Activated CD4-positive, alpha-beta memory T cell treated with anti-CD3 and anti-CD28 coated beads, Interleukin-2, amount 10 ng/mL, durations not matched to agents 7 days and 5 days (primary cell): ENCODE measurements at places on chromosomes 13 and 19.

GRCh38 chr13:94162289-94162688 lies 317.2 kb downstream of the DCT start:
- DNase-seq, result no peak

DNA sequence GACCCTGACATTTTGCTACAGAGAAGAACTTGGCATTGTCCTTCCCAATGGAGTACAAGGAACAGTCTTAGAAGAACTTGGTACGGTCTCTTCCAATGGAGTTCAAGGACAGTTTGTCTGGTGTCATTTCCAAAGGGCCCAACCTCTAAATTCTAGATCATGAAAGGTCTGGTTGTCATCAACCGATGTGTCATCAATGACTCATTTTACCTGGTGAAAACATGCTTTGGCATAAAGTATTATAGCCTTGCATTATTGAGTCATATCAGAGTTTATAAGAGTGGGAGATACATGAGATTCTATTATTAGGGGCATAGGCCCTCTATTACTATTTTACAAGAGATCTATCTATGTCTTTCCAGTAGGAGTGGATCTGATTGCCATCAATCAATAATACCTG lies 4.3 kb downstream of the CYP2B6 start:
- DNase-seq, result no peak

DNA sequence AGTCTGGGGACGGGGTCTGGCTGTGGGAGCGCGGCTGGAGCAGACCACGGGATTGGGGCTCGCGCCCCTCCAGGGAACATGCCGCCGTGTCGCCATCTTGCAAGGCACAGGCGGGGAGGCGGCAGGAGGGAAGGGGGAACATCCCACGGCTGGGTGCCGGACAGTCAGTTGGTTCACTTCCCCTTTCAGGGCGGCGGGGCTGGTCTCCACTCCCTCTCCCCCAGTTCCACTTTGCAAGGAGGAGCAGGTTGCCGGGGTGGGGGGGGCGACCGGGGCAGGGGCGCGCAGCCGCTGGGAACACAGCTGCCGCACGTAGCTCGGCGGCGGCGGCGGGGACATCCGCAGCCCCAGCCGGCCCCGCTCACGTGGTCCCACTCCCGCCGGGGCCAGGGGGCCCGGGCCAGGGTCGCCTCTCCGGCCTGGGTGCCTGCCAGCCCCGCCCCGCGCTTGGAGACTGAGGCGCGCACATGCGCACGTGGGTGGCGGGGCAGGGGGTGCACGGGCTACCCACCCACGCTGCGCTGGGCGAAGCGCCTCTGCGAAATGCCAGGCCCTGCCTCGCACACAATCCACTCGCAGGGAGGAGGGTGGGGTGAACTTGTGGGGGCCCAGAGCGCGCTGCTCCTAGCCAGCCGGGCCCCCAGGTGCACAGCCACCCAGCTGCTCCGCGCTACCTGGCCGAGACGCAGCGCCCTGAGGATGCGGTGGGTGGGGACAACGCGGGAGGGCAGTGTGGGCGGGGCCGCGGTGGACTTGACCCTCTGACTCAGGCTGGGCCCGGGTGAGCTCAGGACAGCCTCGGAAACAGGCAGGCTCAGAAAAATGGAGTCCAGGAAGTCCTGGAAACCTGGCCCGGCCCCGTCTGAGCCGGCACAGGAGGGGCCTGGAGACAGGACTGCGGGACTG lies 6.4 kb downstream of the KLF16 start:
- peak; percentile 59 for DNase-seq

DNA sequence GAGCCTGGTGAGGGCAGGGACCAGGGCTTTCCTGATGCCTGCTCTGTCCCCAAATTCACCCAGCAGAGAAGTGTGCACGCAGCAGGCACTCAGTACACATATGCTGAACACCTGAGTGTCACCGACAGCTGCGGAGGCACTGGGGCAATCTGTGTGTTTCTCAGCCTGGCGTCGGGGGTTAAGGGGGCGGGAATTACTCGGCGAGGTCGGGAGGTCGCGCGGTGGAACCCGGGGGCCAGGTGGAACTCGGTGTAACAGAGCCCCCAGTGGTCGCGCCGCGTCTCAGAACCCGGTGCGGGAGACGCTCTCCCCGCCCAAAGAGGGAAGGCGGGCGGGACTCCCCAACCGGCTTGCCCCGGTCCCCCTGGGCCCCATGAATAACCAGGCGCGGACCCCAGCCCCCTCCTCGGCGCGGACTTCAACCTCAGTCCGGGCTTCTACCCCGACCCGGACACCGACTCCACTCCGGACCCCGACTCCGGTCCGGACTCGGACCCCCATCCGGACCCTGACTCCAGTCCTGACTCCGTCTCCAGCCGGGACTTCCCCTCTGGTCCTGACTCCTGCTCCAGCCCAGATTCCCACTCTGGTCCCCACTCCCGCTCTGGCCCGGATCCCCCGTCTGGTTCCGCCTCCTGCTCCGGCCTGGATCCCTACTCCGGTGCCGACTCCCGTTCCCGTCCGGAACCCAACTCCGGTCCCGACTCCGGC lies at the start of gene SELENOV:
Gene SELENOV (plus strand): TSS at position 300 of the 711 bp plus-strand sequence. CDS start 74 bp downstream, at position 374.
- DNase-seq, result no peak

- no peak for DNase-seq
Measured at GRCh38 chr19:1321539-1321938, 35.9 kb downstream of the EFNA2 start.
